ENCODE measurements at places on chromosomes 11 and 22.

DNA sequence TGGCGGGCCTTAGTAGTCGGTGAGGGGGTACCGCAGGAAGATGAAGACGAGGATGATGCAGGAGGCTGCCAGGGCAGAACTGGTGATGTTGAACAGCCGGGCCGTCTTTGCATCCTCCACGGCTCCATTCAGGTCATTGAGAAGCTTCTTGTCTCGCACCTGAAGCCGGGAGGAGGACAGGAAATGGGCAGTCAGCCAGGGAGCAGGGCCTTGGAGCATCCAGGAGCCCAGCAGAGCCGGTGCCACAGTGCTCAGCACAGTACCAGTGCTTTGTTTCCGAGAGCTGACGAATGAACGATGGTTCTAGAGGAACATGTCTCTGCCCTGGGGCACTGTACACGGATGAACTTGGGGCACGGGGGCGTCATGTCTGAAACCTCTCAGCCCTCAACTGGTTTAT, 15.1 kb downstream of the IFITM10 start:
- no peak for DNase-seq

- no peak for DNase-seq
Observed at GRCh38 chr22:26471522-26471921, 12.1 kb downstream of the HPS4 start.

DNA sequence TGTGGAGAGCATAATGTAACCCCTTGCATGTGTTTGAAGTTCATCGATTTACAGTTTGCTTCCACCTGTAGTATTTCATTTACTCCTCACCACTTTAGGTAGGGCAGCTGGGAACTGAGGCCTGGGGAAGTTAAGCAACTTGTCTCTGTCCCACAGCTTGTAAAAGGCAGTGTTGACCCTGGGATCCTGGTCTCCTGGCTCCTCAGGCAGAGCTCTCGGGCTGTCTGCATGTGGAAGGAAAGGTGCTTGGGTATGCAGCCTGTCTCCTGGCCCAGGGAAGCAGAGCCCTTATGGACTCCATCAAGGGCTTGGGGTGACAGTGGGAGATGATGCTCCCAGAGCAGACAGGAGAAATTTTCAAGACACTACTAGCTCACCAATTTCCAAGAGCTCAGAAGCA, 49.9 kb downstream of the TRIM29 start:
- no peak for DNase-seq

DNA sequence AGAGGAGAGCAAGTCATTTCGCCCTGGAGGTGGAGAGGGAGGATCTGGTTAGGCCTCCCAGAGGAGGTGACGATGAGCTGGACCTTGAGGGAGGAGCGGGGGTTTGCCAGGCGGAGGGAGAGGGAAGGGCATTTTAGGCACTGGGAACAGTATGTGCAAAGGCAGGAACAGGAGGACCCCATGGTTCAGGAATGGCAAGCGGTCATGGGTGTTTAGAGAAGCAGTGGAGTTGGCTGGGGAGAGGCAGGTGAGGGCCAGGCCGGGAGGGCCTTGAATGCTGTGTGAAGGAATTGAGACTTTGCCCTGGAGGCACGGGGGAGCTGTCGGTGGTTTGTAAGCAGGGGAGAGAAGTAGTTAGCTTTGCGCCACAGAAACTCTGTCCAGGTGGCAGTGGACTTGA, 10.3 kb downstream of the PRDM11 start:
- no peak for DNase-seq

DNA sequence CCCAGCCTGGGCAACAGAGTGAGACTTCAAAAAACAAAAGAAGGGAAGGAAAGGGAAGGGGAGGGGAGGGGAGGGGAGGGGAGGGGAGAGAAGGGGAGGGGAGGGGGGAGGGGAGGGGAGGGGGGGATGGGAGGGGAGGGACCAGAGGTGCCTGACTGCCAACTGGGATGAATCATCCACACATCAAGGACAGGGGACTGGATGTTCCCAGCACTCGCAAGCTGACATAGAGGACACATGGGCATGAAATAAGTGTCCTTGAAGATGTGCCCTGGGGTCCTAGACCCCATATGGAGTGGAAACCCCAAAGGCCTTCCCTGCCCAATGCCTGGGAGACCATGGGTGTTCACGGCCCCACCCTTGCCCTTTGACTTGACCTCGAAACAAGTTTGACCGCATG, 19.8 kb downstream of the TST start:
- no peak for DNase-seq

DNA sequence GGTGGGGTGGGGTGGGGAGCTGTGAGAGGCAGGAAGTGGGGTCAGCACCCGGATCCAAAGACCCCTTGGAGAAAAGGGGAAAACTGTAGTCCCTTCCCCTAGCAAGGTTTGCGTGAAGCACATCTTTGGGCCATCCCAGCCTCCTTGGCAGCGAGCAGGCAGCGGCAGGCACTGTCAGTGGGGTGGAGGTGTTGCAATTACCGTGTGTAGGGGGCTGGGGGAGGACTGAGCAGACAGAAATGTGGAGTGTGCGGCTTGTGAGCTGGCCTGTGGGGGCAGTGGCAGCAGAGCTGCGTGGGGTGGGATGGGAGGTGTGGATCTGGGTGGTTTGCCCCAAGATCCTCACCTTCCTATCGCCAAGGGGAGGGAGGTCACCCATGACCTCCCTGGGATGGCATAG, 16.4 kb downstream of the DAGLA start:
- DNase-seq = no peak

DNA sequence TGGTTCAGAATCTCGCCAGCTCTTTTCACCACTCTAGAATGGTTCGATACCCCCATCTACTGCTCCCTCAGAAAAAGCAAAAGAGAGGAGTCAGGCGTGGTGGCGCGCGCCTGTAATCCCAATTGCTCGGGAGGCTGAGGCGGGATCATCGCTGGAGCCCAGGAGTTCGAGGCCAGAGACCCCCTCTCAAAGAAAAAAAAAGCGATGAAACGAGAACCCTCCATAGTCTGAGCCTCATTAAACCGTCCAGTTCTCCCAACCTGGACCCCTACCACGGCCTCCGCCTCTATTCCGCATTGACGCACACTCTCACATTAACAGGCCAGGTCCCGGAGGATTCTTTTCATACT, 439 bp downstream of the SPA17 start:
- peak; percentile 14 for DNase-seq

- no peak for DNase-seq
Observed at GRCh38 chr11:115129473-115130289, 374.5 kb downstream of the CADM1 start.

GRCh38 chr11:114050258-114050927, 9.1 kb upstream of the ZBTB16 start:
- DNase-seq = no peak

- DNase-seq = no peak
Observed at GRCh38 chr22:48834404-48834803, 993.3 kb downstream of the BRD1 start.

DNA sequence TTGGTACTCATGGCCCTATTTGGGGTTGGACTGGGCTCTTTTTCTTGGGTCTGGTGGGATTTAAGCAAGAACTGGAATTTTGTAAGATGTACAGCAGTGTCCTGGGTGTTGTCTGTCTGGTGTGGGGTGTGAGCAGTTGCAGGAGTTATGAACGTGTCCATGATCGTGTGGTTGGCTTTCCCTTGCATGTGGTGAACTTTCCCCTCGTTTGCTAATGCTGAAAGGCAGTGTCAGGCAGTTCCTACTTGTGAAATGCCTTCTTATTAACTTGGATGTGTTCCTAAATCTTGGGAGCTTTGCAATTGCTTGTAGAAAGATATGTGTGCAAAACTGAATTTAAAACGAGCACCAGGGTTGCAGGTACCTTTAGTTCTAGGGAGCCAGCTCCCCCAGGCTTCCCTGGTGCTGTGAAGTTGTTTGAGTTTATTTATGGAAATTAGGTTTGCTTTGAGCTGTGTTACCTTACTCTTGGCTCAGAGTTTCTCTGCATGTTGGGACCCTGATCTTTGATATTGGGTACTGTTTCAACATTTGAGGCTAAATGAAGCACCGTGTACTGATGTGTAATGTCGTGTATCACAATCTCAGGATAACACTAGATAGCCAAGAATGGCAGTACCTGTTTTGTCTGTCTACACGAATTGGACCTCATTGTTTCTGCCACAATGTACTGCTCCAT, 35.8 kb upstream of the HSD17B12 start:
- no peak for DNase-seq

GRCh38 chr11:65906602-65907001, 6.4 kb upstream of the FOSL1 start:
- no peak for DNase-seq

DNA sequence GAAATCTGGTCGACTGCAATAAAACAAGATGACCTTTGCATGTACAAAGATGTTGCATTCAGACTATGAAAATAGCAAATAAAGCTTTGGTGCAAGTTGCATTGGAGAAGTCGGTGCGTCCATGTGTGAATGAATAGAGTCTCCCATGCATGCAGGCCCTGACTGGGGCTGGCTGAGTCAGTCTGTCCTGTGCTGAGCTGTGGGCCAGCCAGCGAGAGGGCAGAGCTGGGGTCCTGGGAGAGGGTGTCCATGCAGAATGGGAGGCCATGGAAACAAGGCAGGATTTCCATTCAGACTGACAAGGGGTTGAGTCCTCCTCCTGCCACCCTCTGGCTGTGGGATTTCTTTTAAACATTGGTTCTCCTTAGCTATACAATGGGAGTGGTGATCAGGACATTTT, 2.3 kb upstream of the CRYBB3 start:
- DNase-seq = peak; percentile 4

GRCh38 chr22:41772645-41773044, 27.8 kb upstream of the CCDC134 start:
- DNase-seq = no peak

- peak; percentile 11 for DNase-seq
Observed at GRCh38 chr11:47216121-47216798, 1.5 kb downstream of the DDB2 start.

GRCh38 chr22:25488244-25489020, 76.0 kb upstream of the GRK3 start:
- no peak for DNase-seq

DNA sequence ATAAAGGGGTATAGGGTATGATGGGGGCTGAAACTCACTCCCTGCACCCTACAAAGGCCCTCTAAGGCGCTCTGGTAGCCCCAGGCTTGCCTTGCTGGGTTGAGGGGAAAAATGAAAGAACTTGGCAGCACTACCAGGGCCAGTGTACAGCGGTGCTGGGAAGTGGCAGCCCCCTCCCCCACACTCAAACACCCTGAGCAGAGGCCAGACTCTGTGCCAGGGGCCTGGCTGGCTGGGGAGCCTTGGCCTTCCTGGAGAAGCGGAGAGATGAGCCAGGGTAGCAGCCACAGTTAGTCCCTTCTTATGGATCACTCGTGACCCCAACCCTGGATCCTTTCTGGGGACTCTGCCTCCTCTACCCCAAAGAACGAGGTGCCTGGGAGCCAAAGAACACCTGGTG, 2.7 kb downstream of the TMEM134 start:
- DNase-seq = no peak

DNA sequence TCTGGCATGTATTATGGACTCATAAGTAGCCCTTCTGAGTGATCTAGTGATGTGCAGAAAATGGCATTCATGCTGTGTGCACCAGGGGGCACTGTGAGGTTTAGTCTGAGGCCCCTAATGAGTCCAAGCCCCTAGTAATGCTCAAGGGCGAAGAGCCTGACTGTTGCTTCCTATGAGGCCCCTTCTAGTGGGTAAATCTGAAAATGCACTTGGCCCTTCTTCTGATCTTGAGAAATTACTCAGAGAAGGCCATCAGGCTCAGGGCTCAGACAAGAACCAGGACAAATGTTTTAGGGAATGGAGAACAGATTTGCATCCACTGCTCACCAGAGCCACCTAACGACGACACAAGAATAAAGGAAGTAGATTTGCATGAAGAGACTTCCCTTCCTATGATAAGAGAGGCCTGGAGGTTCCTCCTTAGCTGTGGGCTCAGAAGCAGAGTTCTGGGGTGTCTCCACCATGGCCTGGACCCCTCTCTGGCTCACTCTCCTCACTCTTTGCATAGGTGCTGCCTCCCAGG, 75.8 kb downstream of the GGTLC2 start:
- DNase-seq = peak; percentile 10

DNA sequence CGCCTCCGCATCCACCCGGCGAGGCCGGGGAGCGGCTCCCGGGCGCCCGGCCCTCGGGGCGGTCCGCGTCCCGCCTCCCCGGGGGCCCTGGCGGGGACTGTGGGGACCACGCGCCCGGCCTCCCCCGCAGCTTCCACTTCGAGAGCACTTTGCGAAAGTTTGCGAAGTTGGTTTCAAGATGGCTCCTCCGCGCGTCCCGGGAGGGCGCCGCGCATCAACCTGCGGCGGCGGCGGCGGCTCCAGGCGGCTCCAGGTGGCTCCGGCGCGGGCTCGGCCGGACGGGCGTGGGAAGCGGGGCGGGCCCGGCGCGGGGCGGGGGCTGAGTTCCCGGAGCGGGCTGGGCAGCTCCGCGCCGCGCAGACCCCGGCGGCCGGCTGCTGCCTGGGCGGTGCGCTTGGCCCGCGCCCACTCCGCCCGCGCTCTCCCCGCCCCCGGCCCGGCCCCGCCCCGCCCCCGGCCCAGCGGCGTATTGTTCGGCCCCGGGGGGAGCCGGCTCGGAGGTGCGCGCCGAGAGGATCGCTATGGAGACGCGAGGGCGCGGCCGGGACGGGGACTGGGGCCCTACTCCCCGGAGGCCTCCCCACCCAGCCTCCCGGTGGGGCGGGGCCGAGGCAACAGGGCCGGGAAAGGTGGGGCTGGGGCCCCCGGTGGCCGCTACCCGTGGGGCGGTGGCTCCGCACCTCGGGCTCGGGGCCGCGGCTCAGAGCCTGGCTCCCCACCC, at the start of gene CELSR1:
Gene CELSR1 (minus strand): TSS at position 396 of the 721 bp plus-strand sequence. CDS start 450 bp downstream, outside the sequence.
- DNase-seq = no peak

DNA sequence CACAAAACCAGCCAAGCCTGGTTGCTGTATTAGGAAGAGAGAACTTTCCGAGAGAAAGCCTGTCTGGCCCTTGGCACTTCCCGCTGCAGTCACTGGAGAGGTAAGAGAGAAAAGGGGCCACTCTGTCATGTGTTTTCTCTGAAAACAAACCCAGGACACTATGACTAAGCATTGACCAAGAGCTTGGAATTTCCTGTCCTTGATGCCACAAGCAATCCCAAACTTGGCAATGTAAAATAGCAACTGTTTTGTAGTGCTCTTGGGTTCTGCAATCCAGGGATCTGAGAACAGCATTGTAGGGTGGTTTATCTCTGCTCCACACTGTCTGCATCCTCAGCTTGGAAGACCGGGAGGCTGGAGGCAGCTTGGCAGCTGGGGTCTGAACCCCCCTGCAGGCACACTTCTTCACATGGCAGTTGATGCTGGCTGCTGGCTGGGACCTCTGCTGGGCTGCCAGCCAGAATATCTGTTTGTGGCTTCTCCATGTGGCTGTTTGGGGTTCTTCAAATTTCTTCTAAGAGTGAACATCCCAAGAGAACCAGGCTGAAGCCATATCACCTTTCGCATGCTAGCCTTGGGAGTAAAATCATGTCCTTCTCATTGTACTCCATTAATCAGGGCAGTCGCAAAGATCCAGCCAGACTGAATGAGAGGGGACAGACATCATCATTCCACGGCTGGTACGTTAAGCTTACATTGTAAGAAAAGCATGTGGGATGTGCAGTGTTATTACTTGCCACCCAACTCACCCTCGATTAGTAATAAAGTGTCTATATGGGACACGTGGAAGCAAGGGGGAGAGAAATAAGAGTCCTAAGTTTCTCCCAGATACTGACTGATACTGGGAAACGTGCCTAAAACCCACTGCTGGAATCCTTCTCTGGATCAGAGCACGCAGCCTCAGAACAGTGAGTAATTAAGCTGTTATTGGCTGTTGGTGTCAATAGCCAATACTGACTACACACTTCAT, 537.4 kb upstream of the B3GAT1 start:
- DNase-seq = no peak

Measured in C1 segment of cervical spinal cord (tissue), 14 donors.